ENCODE measurements at places on chromosomes 5 and 9.

DNA sequence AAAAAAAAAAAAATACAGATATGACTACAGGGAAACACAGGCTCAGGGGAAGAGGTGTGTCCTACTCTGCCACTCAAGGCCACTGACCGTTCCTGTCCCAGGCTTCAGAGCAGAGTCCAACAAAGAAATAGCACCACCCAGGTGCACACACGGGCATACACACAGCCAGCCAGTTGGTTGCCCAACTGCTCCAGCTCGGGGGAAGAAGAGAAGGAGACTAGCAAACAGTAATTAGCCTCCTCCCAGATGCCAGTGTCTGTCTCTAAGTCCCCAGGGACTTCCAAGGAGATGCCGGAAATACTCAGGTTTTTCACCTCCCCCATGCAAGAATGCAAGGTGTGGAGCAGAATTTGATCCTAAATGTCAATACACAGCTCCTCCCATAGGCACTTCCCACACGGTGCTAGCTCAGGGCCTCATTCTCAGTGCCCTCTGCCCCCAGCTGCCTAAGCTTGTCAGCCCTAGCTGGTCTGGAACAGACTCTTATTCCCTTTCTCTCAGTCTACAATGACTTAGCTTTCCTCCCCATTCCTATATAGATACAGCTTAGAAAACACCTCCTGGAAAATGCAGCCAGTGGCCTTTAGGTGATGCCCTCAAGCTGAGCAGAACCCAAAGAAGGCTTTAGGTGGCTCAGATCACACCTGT, 1.7 kb downstream of the MYORG start:
- DNase-seq = no peak

DNA sequence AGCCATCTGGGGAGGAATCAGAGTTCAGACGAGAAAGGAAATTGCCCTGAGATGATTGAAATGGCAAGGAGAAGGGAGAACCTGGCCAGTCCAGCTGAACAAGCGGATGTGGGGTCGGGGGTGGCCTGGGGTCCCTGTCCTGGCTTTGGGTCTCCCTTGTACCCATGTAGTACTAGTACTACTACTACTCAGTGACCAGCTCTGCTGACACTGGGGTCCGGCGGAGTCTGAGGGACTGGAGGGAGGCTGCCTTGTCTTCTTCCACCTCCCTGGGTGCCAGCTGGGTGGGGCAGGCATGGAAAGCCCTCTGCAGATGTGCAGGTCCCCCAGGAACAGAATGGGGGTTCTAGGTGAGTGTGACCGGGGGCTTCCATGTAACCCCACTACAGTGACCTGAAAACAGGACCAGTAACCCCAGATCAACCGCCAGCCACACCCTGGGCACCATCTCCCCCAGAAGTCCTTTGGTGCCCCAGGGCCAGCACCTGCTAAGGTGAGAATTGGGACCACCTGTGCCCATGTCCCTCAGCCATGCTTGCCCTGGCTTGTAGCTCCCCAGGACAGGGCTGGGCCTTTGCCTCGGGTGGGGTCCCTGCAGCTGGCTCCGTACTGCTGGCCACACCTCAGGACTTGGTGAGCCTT, 89.1 kb upstream of the COL5A1 start:
- no peak for DNase-seq

- no peak for DNase-seq
These were observed 320.2 kb upstream of the NREP start for GRCh38 chr5:112077180-112077579.

DNA sequence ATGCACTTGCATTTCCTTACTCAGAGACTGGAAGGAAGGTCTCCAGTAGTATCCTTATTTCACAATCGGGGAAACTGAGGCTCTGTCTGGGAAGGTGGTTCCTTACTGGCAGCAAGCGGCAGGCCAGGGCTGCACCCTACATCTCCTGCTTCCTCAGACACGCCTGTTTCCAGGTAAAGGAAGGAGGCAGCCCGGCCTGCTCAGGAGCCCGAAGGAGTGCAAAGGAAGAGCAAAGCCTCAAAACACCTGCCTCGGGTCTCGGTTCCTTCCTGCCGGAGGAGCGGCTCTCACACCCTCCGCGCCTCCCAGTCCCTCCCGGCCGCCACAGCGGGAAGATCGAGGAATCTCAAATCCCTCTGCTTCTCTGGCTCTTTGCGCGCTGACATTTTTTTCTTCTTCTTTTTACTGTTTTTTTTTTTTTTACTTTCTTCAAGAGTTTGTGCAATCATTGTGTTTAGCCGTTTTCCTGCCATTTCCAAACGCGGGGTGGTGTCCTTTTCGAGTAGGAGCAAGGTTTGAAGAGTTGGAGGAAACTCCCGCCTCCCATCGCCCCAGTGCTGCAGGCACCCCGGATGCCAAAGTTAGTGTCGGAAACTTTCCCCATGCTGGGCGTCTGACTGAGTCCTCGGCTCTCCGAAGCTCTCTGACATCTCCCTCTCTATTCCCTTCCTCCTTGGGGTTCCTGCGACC, 1.0 kb downstream of the GGTA1 start:
- no peak for DNase-seq

DNA sequence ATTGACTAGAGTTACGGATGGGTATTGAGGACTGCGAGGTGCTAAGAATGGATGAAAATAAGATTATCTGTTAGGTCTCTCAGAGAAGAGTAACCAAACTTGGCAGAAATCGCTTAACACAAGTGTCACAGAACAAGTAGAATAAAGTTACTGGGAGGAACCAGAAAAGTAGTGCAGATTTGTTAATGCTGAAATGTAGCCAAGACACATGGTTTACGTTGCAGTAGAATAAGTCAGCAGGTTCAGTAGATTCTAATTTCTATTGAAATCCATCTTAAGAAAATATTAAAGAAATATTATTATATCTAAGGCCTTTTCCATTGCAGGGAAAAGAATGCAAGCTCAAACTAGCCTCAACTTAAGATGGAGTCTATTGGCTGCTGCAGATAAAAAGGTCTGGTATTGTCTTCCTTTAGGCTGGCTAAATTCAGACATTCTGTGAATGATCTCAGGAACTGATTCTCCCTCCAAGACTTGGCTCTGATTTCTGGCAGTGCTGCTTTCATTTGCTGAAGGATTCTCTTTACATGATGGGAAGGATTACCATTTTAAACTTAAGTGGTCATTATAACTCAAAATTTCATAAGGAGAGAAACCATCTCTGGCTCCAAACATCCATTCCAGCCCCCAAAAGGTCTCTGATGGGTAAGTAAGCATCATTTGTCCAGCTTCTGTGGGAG, 314.9 kb downstream of the MARCHF11 start:
- DNase-seq = no peak

DNA sequence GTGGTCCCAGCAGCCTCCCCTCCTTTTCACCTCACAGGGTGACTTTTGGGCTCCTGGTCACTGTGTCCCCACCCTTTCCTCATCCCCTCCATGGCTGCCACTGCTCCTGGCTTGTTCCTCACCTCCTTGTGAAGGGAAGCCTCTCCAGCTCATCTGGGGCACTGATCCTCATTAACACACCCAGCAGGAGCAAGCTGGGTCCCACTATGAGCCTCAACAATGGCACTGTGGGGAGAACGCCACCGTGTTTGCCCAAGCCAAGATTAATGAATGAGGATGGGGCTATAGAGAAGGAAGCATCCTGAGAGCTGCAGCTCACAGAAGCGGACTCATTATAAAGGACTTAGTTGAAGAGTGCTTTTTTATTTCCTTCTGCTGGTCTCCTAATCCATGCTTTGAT, 118.4 kb downstream of the MARCHF11 start:
- no peak for DNase-seq

DNA sequence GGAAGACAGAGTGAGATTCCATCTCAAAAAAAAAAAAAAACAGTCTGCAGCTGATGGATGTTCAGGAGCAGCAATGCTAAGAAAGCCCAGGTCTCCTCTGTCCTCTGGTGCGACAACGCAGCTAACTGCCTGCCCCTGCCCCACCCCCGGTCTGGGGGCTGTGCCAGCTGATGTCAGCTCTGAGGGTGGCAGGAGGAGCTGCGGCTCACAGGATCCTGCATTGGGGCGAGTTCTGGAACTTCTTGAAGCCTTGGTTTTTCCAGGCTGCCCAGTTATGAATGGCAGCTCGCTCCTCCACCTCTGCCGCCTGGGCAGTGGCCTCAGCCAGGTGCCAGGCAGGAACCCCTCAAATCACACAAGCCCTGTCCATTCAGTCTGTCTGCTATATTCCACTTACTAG, 113.5 kb downstream of the ROR2 start:
- DNase-seq = no peak

GRCh38 chr5:159002171-159002570, 97.5 kb downstream of the EBF1 start:
- no peak for DNase-seq

DNA sequence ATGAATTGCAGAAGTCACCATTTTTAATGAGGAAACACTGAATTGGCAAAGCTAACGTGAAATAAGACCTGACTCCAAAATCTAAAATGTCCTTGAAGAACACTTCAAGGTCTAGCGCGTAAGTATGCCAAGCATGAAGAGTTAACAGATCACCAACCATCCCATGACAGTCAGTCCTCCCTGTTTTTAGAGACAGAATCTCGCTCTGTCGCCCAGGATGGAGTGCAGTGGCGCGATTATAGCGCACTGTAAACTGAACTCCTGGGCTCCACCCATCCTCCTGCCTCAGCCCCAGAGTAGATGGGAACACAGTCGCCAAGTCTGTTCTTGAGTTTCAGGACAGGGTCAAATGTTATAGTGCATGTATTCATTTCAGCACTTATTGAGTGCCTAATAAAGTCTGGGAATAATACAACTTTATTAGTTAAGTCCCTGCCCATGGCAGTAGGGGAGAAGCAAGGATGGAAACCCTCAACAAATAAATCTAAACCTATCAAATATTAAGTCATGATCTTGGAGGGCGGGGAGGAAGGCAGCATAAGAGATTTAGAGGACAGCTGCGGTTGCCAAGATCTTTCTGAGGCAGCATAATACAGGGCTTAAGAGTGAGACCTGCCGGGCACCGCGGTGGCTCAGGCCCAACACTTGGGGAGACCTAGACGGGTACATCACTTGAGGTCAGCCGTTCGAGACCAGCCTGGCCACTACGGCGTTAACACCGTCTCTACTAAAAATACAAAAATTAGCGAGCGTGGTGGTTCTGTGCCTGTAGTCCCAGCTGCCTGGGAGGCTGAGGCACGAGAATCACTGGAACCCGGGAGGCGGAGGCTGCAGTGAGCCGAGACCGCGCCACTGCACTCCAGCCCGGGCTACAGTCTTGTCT, 1.1 kb downstream of the ATPSCKMT start:
- DNase-seq = no peak
